ENCODE measurements at places on chromosomes 4 and X. TPM values are rescaled to one million over a fixed set of nuclear protein-coding genes. Genes with fewer than 3 reads are reported as not detected.

GRCh38 chr4:62194342-62194741, 994.2 kb downstream of the ADGRL3 start:
- no peak for DNase-seq

- no peak for DNase-seq
Measured at GRCh38 chrX:39519030-39519488, 578.7 kb downstream of the BCOR start.

GLRB gene
- total RNA-seq, result 0.53 TPM

DNA sequence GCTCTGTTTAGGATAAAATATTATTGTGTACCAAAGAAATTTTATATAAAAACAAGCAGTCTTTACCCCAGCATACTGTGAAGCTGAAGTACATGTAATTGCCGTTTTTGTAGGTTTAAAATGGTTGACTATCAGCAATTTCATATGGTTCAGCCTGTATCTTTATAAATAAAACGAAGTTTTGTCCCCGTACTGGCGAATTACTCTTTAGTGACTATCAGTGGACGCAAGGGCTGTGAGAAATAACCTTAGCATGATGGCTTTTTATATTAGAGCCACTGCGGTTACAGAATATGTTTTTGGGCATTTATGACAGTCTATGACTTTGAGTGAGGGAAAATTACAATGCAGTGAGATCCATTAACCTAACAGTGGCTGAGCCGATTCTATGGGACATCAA, 1.2 kb downstream of the GPM6B start:
- no peak for DNase-seq

PPP4R3C gene
- total RNA-seq, result not detected

GRCh38 chr4:11746734-11747133, 318.0 kb upstream of the HS3ST1 start:
- no peak for DNase-seq

- DNase-seq, result peak; percentile 47
Measured at GRCh38 chrX:101265869-101266428, 25.2 kb downstream of the TAF7L start.

DNA sequence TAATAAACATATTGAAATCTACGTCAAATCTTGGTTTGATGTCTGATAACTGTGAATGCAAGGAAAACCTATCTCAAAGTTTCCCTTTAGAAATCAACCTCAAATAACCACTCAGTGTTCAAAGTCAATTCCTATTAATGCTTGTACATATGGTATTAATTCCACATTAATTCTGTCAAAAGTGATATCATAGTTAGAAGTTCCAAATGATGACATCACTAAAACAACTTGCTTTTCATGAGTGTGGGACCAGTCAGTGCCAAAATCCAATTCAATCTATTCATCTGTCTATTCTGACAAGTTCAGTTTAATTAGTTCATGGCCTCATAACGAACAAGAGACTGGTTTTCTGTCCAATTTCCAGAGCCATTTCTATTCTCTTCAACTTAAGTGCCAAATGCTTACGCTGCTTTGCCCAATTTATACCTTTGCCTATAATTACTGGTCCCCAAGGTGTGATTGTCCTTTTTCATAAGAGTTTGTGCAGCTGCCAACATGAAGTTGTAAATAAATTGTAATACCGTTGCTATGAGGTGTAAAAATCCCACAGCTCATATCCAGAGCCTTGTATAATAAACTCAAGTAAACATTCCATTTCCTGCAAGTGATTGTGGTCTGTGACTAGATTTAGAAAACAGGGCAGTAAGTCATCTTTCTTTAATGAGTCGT, 476.2 kb downstream of the RAB28 start:
- DNase-seq, result no peak

DNA sequence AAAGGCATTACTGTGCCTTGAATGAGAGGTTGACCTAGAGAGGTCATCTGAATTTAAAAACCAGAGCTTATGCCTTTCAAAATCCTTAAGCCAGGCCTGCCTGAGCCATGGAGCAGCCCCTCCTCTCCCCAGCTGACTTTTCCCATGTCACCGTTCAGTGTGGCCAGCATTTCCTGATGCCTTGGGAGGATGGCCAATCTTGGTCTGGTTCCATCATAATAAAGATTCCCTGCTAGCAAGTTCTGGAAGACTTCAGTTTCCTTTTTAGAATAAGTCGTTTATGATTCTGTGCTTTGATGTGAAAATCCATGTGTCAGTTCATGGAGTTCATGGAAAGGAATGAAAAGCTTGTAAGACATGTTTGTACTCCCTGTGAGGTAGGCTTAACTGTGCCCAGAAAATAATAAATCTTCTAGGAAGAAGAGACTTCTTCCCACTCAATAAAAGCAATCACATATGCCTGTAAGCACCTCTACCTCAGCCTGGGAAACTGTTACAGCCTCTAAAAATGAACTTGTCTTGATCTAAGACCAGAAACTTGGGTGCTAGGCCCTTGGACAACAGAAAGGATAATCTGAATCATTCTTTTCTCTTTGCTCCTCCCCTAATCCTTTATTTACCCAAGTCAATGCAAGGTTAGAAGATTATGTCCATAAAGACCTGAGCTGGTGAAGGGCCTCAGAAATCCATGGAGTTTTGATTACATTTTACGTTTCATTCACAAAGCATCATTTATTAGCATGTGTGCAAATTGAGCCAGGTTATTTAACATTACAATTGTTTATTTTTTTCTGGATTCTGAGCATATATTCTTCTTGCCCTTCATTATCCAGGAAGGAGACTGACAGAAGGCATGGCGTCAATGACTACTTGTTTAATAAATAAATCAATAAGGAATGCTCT, 84.0 kb upstream of the TBC1D9 start:
- DNase-seq, result no peak

DNA sequence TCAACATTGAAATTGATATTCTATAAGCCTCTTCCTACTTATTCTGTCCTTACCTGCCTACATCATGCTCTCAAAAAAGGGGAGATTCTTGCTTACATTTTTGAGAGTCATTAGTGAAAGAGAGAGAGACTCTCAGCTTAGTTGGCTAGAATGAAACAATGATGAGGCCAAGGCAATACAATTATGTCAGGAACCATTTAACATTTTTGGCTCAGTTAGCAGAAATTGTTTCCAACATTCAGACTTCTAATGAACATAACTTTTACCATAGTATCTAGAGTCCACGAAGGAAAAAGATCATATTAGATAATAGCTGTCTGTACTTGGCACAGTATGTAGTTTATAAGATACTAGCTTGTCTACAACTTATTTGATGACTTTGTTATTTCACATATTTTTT, 263.7 kb upstream of the ARX start:
- no peak for DNase-seq

PWWP3B gene
- 0.18 TPM for total RNA-seq
